ENCODE measurements at places on chromosomes 6 and 20. TPM values are rescaled to one million over a fixed set of nuclear protein-coding genes. Genes with fewer than 3 reads are reported as not detected.

TMEM200A gene
- 8.8 TPM for total RNA-seq

AIF1 gene
- total RNA-seq: 0.84 TPM

GPR63 gene
- 5.0 TPM for total RNA-seq

ID4 gene
- 38.5 TPM for total RNA-seq

CASS4 gene
- total RNA-seq: not detected

KCNK16 gene
- total RNA-seq: not detected

SMIM26 gene
- 80.3 TPM for total RNA-seq

C6orf15 gene
- total RNA-seq: not detected

ZNF391 gene
- total RNA-seq: 9.2 TPM

- no peak for DNase-seq
Measured at GRCh38 chr6:92962846-92963245, 456.5 kb downstream of the EPHA7 start.

- no peak for DNase-seq
Measured at GRCh38 chr6:15131651-15132061, 114.2 kb upstream of the JARID2 start.

DNA sequence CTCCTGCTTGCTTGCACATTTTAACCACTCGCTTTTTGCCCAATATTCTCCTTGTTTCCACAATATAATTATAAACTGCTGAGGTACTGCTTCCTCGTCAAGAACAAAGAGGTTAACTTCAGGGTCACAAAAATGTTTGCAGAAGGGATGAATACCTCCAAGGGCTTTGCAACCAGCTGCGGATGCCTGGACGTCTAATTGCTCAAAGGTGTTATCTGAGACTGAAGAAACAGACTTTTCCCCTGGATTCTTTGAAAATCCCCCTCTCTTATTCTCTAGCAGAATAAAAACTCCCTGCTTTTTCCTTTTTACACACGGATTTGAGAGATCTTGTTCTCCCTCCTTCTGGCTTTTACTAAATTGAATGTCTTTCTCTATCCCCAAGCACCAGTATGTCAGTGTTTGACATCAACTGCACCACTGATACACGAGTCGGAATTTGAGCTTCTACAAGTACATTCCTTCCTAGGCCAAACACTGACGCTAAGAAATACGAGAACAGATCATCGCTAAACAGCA is 336 bp upstream of the SMPDL3A start:
- no peak for DNase-seq

DNA sequence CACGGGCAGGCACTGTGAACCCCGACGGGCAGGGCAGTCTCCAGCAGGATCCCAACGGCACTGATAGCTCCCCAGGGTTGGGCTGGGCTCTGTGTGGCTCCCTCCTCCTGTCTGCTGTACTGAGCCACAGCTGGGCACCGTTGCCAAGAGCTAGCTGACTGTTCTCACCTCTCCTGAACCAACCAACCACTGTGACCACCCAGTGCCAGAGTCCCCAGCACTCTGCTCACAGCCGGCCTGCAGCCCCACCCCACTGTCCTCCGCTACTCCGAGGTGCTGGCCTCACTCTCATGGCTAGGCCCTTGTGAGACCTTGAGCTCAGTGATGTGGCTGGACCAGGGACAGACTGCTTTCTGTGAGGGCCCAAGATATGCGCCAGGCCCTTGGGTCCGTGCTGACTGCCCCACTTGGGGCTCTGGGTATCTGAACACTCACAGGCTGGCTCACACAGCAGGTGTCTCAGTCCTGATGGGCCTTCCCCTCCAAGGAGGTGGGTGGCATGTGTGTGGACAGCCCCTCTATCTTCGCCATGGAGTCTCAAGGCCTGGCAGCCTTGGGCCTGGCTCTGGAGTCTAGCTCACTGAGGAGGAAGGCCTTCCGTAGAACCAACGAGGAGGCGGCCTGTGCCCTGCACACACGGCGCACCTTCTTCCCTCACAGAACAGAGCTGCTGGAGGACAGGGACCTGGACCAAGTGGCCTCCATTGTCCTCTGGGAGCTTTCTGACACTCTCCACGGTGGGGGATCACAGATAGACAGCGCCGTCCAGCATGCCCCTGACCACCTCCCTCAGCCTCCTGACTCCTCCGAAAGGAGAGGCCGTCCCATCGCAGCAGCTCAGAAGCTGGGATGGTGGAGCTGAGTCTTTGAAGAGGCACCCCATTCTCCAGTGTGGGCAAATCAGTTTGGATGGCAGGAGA is 53.5 kb downstream of the TCP11 start:
- DNase-seq: peak; percentile 38

GRCh38 chr20:32440069-32440757 is 82.1 kb downstream of the ASXL1 start:
- DNase-seq: peak; percentile 29

DNA sequence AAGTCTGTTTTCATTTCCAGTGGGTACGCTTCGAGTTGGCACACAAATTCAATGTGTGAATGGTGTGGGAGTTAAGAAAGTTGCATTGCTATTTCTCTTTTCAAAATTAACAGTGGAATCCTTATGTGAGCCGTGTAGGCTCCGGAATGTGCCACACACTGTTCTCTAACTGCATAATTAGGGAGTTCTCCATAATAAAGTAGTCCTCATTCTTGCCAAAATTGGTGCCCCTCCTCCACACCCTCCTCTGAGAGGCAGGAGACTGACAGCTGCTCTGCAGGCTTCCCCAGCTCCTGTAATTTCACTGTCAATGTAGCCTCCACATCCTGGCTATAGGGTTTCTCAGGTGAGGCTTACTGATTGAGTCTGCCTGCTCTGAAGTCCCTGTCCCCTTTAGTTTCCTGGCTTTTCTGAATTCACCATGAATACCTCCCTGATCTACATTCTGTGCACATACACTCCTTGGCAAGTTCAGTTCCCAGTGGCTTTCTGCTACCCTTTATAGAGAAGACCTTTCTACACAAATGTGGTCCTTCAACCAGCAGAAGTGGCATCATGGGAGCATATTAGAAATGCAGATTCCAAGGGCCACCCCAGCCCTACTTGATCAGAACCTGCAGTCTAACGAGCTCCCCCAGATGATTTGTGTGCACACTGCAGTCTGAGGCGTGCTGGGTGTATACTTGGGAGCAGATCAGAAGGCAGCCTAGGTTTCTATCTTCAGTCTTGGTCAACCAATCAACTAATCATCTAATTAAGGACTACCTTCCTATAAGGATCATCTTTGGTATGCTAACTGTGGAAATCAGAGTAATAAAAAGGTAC is 19.9 kb upstream of the CCN6 start:
- DNase-seq: no peak

- no peak for DNase-seq
Measured at GRCh38 chr20:54397292-54398140, 77.9 kb upstream of the DOK5 start.

GRCh38 chr20:6333110-6333509 is 210.3 kb upstream of the FERMT1 start:
- peak; percentile 68 for DNase-seq

- peak; percentile 68 for DNase-seq
Measured at GRCh38 chr6:159969921-159970320, 1.0 kb downstream of the IGF2R start.

GRCh38 chr6:3052481-3053230 is 15.6 kb upstream of the RIPK1 start:
- DNase-seq: peak; percentile 48

DNA sequence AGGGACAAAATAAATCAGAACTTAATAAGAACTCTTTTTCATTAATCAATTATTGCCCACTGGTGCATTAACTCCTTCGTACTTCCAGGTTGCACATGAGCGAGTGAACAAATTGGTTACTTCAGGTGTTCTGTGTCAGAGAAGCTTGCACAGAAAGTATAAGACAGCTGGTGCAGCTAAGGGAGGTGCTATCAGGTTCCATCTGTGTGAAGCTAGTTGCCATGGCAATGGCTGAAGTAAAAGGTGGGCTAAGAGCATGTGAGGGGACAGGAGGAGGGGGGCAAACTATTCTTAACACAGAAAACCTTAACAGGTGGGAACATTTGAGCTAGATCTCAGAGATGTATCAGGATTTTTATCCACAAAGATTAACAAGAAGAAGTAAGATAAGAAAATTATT is 81.6 kb downstream of the MANEA start:
- DNase-seq: no peak

GRCh38 chr6:137722749-137723272 is 144.2 kb upstream of the TNFAIP3 start:
- no peak for DNase-seq

GRCh38 chr20:658731-659291 is 5.8 kb upstream of the SRXN1 start:
- peak; percentile 74 for DNase-seq

- no peak for DNase-seq
Measured at GRCh38 chr20:50096237-50096636, 16.7 kb downstream of the UBE2V1 start.

DNA sequence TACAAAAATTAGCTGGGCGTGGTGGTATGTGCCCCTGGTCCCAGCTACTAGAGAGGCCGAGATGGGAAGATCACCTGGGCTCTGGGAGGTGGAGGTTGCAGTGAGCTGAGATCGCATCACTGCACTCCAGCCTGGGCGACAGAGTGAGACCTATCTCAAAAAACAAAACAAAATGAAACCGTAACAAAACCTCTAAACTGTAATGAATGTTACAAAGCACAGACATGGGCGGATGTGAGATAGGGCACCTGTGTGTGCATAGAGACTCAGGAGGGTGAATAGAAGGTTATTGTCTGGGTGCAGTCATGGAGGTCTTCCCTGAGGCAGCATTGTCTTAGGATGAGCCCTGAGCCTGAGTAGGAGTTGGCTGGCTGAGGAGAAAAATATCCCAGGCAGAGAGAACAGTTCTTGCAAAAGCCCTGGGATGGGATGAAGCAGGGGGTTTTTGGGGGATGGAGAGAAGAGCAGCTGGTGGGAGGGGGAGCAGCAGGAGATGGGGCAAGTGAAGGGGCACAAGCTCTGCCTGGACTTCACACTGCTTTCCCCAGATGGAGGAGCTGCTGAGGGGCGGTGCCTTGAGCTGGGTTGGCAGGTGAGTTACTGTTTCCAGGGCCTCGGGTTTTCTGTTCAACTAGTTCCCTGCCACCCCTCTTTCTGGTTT is 5.2 kb downstream of the BCAS4 start:
- peak; percentile 49 for DNase-seq

DNA sequence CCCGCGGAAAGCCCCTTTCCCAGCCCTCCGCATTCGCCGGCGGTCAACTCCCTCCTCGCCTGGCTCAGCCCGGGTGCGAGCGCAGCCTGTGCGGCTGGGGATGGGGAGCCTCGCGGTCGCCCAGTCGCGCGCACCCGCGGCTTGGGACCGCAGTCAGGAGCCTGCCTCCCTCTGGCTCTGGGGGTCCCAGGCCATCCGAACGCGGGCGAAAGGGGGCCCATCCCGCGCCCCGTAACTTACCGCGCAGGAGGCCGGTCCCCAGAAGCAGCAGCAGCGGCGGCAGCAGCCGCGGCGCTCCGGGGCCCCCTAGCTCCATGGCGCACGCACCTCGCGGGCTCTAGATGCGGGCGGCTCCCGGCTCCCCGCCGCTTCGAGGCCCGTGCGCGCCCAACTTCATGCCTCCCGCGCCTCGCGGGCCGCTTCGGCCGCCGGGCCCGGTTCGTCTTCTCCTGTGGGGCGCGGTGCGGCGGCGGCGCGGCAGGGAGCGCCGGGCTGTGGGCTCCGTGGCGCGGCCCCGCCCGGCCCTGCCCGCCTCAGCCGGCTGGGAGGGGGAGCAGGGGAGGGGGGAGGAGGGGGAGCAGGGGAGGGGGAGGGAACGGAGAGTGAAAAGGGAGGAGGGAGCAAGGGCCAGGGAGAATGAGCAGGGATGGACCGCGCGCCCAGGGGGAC is at the start of gene CHRNA4:
Gene CHRNA4, minus strand, starts transcription at position 500 of the 669 bp plus-strand sequence. Its CDS starts 184 bp downstream, at position 316.
- peak; percentile 72 for DNase-seq

DNA sequence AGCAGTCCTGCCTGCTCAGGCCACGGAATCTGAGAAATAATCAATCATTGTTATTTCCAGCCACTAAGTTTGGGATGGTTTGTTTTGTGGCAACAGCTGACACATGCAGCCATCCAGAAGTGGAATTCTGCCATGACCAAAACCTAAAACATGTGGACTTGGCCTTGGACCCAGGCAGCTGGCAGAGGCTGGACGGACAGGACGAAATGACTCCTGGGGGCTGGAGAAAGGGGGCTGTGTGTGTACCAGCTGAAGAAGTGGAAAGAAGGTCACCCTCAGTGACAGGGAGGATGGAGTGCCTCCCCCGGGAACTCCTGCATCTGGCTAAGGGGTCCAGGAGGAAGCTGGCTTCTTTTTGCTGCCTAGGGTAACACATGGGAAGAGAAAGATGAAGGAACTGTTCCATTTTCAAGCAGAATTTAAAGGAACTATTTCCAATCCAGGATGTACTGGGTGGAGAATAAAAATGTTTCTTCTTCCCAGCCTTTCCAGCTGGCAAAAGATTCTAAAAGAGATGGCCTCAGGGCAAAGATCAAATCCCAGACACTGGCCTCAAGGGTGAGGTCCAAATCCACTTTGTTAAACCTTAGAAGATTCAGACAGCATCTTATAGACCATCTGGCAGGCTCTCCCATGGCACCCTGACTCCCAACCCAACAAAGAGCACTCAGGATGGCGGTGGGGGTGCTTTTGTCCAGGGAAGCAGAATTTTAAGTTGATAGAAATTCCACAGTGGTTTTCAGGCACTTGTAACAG is 14.3 kb downstream of the SERPINB6 start:
- peak; percentile 24 for DNase-seq

- DNase-seq: peak; percentile 58
Measured at GRCh38 chr6:9398071-9398766, 962.9 kb upstream of the SLC35B3 start.

DNA sequence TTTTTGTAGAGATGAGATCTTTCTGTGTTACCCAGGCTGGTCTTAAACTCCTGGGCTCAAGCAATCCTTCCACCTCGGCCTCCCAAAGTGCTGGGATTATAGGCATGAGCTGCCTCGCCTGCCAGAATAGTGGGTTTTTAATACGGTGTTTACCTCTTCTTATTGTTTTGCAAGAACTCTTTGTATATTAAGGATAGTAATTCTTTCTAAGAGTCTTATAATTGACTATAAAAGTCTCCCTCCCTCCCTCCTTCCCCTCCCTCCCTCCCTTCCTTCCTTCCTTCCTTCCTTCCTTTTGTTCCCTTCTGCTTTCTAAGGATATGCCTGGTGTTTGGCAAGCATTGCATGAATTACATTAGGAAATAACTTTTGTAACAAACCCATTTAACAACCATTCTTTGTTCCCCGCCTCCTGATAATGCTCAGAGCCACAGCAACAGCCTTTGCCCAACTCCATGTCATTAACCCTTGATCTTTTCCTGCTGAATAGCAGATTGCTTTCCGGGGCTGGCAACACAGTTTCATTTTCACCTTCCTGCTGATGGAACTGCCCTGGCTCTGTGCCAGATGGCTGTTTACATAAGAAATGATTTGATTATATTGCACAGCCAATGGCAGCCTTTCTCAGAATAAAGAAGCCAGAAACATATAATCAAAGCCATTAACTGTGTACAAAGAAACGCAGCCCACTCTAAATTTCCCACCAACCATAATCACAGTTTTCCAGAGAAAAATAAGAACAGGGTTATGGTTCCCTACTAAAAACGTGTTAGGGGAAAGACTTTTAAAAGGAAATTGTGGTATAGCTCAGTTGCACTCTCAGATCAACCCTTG is 143.7 kb upstream of the PTPN1 start:
- DNase-seq: no peak

DNA sequence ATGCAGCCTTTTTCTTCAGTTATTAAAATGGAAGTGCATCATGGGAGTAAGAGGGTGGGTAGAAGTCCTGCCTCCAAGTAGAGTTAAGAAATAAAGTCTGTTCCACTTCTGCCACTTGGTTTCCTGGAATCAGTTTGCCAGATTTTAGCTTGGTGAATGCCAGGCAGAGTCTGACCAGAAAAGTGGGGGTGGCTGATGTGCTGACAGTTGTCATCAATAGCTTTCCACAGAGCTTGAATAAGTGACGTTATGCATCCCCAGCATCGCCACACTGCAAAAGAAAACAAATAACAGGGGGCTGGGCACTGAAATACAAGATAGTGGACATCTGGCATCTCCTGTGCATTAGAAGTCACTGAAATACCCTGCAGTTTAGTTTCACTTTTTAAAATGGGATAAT is 30.8 kb upstream of the CEP162 start:
- DNase-seq: no peak

All from endodermal cell (in vitro differentiated cells).